ENCODE measurements at places on chromosomes 3 and 15. TPM values are rescaled to one million over a fixed set of nuclear protein-coding genes. Genes with fewer than 3 reads are reported as not detected.
A peak's percentile ranks its signal among the peaks of the same experiment; 100 is the strongest.

DNA sequence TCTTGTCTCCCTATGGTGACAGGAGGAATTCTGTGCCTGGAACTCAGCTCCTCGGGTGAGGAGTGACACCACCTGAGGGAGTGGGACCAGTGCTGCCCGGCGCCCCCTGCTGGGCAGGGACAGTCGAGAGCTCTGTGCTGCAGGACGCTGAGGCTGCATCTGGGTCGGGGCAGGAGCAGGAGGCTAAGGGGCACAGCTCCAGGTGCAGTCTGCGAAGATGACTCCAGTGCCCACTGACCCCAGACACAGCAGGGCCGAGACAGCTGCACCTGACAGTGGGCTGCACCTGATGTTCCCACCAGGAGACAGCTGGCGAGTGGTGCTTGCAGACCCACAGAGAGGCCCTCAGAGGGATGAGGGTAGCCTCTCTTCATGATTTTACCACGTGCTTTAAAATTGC is 152.9 kb downstream of the ATP10A start:
- DNase-seq: peak; percentile 49

GRCh38 chr15:79432345-79433275 is 474 bp downstream of the MINAR1 start:
- no peak for DNase-seq

- DNase-seq: no peak
Observed at GRCh38 chr15:26882112-26882511, 15.2 kb downstream of the GABRA5 start.

DNA sequence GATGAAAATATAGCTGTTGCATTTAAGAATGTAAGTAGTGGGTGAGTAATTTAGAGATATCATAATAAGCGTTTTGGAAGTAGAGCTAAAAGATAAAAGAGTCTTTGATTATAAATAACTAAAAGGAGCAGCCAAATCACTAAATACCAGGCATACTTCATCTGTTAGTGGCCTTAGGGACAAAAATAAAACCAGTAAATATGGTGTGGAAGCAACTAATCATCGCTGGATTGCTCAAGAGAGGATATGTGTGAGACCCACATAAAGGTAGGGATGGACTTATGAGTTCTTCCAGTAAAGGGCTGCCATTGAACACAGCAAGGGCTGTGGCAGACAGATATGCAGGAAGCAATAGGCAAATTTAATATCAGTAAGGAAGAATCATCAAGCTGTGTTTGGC is 356.2 kb downstream of the CNTN4 start:
- DNase-seq: no peak

GRCh38 chr15:88480981-88481380 is 13.5 kb downstream of the MRPS11 start:
- DNase-seq: no peak

DNA sequence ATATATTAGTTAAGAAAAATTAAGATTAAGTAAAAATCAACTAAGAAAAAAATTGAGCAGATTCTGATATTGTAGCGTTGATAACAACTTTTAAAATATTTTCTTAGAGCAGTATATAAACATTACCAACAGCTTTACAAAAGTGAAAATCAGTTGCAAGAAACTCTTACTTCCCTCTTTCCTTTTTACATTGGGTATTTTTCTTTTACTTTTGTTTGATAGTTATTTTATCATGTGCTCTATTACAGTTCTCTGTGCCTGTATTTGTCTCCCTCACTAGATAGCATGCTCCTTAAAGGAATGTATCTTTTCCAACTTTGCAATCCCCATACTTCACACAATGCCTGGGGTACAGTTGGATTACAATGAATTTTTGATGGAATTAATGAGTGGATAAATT is 87.5 kb upstream of the P3H2 start:
- DNase-seq: no peak

GRCh38 chr15:85168642-85169173 is 187.1 kb downstream of the PDE8A start:
- DNase-seq: peak; percentile 63

DNA sequence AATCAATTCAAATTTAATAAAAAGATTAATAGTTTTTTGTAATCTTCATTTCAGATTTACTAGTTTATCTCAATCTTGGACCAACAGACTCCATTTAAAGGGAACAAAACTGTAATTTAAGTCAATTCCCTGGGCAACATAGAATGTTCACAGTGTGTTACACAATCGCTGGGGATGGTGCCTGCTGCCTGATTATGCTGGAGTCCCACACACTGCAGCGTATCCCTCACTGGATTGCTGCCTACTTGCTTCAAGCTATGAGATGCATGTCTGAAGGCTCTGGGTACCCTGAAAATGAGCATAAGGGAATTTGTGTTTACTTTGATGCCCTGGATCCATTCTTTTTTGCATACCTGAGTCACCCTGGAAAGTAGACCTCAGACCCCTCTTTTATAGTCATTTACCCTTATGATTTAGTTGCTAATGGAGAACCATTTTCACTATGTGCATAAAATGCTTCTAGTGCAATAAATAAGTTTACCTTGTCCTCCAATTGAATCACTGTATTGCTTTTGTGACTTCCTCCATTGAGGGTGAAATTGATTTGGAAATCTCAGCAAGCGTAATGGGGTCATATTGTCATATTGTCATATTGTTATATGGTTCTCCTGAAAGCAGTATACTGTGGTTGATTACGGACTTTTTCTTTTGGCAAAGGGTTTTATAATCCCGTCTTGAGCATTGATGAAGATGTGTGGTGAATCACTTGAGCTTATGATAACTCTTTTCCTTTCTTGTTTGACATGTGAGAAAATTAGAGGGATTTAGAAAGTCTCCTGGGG is 35.9 kb downstream of the ITPR1 start:
- DNase-seq: no peak

- no peak for DNase-seq
Observed at GRCh38 chr15:71182522-71182921, 67.3 kb downstream of the THSD4 start.

DNA sequence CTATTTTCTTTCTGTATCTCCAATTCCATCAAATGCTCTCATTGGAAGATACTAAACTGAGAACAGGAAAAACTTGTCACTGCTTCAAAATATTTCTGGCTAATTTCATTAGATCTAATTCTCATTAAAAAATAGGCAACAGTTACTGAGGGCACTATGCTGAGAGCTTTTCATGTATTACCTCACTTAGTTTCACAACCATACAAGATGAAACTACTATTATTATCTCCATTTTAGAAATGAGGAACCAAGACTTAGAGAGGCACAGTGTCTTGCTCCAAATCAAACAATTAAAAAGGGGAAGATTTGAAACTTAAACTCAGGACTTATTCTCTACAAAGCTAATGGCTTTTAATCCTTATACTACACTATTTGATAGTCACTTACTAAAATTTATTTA is 7.2 kb upstream of the OTOL1 start:
- DNase-seq: no peak

DNA sequence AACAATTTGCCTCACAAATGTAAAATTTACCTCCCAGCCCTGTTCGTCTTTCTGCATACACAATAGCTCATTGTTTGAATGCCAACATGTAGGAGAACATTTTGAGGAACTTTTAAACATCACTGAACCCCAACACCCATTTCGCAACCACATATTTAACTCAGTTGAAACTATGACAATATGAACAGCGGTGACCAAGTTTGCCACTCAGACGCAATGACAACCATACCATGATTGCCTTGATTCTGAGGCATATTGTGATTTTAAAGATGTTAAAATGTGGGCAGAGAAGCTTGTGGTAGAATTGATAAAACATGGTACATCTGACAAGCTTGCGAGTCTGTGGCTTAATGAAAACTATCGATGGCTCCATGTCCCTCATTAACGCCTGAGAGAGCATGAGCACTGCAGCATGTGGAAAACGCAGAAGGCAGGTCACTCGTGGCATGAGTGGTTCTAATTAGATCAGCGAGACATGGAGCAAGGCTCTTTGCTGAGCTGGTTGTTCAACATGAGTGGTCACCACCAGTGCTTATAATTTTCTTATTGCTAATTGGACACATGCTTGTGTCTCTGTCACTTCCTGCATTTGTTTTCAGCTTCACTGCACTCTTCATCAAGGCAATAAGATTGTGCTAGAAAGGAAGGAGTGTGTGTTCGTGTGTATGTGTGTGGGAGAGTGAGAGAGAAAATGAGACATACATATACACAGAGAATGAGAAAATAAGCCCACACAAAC is 116.8 kb downstream of the CHST2 start:
- DNase-seq: no peak

DNA sequence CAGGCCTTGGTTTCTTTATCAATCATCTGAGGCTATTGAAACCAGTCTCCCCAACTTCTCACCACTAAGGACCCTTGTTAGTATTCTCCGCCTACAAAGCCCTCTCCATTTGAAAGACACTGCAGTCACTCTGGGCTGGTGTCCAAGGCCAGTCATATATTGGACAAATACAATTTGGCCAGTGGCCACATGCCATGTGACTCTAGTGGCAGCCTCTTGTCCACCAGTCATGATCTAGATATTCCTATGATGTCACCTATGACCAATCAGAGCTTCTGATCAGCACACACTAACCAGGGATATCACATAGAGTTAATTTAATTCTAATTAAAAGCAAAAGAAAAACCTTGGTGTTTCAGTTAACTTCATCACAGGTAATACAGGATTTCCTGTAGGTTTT is 68.2 kb downstream of the RAB11A start:
- no peak for DNase-seq

The HYAL2 gene
- total RNA-seq: 6.1 TPM

The MST1R gene
- 0.68 TPM for total RNA-seq

The FGF12 gene
- not detected for total RNA-seq

The IGDCC3 gene
- not detected for total RNA-seq
